ENCODE measurements at places on chromosomes 7 and 10. TPM values are rescaled to one million over a fixed set of nuclear protein-coding genes. Genes with fewer than 3 reads are reported as not detected.

The SPDYE2B gene
- total RNA-seq: not detected

The NEUROG3 gene
- total RNA-seq: 2.0 TPM

The MCU gene
- 41.4 TPM for total RNA-seq

The TMEM229A gene
- total RNA-seq: 0.27 TPM

The VOPP1 gene
- 57.0 TPM for total RNA-seq

The HOXA6 gene
- not detected for total RNA-seq

The LRIT1 gene
- not detected for total RNA-seq

The OR6V1 gene
- total RNA-seq: not detected

The TRIM50 gene
- total RNA-seq: 0.16 TPM

The TUBB8 gene
- 2.4 TPM for total RNA-seq

DNA sequence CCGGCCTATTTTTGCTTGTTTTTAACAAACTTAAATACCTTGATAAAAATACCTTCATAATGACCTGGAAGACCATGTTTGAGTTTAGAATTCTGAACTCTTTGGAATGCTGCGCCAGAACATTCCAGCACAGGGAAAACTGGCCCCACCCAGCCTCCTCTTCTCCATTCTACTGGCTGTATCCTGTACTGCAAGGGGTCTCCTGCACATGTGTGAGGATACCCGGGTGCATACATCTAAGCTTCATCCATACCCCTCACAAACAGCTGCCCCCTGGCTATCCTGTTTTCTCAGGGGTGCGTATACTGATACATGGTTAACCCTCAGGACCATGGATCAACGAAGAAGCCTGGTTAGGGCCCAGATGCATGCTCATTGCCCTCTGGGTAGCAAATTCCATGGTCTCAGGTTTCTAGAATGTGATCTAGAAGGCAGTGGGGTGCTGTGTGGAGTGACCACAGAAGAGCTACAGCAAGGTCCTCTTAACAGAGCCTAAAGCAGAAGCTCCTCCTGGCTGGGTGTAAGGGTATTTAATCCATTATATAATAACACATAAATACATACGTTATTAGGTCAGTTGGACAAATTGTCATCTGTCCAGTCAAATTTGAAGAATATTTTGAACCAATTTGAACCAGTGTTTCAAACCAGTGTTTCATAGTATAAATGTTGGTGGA is 26.1 kb downstream of the HACD1 start:
- H3K27ac ChIP-seq: no peak overlapping the region
- no peak for DNase-seq
- peaks cover 4% of the 10 kb centered on the region for H3K36me3 ChIP-seq
- H3K4me3 ChIP-seq: no peak overlapping the region

DNA sequence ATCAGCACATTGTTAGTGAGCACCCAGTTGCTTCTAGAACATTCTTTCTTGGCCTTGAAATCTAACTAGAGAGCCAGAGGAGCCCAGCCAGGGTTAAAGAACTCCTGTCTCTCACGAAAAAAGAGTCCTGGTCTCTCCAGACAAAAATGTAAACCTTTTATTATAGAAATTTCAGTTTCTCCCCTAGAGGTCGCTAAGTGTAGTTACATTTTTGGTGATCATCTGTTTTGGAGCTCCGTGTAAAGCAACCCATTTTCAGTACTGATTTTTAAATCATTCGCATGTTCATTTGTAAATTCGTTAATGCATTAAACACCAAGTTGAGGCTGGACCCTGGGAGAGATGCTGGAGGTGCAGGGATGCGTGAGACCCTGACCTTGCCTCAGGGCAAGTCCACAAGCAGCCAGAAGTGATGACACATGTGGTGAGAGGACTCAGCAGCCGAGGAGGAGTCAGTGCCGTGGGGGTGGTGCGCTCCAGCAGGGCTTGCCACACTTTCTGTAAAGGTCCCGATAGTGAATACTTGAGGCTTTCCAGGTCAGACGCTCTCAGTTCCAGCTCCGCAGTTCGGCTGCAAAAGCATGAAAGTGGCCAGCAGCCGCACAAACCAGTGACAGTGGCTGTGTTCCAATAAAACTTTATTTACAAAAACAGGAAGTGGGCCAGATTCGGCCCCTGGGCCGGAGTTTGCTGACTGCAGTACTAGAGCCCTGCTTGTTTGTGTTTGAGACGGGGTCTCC is 578.6 kb upstream of the FOXK1 start:
- H3K27me3 ChIP-seq: no peaks in the 10 kb centered on the region
- peaks cover 16% of the 10 kb centered on the region for H3K4me1 ChIP-seq
- H3K36me3 ChIP-seq: no peaks in the 10 kb centered on the region
- no peak for DNase-seq
- H3K4me3 ChIP-seq: no peak overlapping the region
- H3K27ac ChIP-seq: peak overlapping the region; percentile 77

GRCh38 chr10:14541379-14541778 is 210.7 kb upstream of the FRMD4A start:
- no peaks in the 10 kb centered on the region for H3K27me3 ChIP-seq
- peaks cover 19% of the 10 kb centered on the region for H3K4me1 ChIP-seq
- no peak for DNase-seq
- H3K27ac ChIP-seq: peak overlapping the region; percentile 55

GRCh38 chr10:86556933-86557649 is 35.5 kb upstream of the WAPL start:
- no peaks in the 10 kb centered on the region for H3K27me3 ChIP-seq
- peaks cover 14% of the 10 kb centered on the region for H3K4me1 ChIP-seq
- no peak for DNase-seq
- H3K27ac ChIP-seq: no peak overlapping the region
- no peak overlapping the region for H3K4me3 ChIP-seq

- H3K4me1 ChIP-seq: no peaks in the 10 kb centered on the region
- peaks cover 3% of the 10 kb centered on the region for H3K27me3 ChIP-seq
- no peak overlapping the region for H3K4me3 ChIP-seq
- no peak overlapping the region for H3K27ac ChIP-seq
- no peaks in the 10 kb centered on the region for H3K36me3 ChIP-seq
Observed at GRCh38 chr7:129494041-129494440, 8.3 kb upstream of the SMKR1 start.

GRCh38 chr10:35035606-35036005 is 54.5 kb downstream of the CUL2 start:
- peaks cover 48% of the 10 kb centered on the region for H3K36me3 ChIP-seq
- no peaks in the 10 kb centered on the region for H3K27me3 ChIP-seq
- H3K27ac ChIP-seq: no peak overlapping the region
- no peak overlapping the region for H3K4me3 ChIP-seq
- peaks cover 4% of the 10 kb centered on the region for H3K4me1 ChIP-seq

DNA sequence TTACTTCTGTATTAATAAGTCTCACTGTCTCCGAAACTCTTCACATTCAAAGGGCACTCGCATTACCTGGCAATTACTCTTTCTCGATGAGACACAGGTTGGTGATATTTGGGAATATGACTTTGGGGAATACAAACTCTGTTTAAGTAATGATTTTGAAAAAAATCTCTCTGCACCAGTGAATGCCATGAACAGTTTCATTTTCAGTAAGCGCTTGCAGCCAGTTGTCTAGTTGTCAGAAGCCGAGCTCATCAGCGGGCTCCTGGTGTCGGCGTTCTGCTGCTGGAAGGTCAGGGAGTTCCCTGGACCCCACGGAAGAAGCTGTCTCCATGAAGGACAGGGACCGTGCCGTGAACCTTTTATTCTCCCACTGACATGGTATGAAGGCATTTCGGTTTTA is 57.7 kb downstream of the PTPRE start:
- no peak for DNase-seq
- H3K36me3 ChIP-seq: no peaks in the 10 kb centered on the region
- no peak overlapping the region for H3K27ac ChIP-seq
- H3K27me3 ChIP-seq: no peaks in the 10 kb centered on the region
- H3K4me3 ChIP-seq: no peak overlapping the region

DNA sequence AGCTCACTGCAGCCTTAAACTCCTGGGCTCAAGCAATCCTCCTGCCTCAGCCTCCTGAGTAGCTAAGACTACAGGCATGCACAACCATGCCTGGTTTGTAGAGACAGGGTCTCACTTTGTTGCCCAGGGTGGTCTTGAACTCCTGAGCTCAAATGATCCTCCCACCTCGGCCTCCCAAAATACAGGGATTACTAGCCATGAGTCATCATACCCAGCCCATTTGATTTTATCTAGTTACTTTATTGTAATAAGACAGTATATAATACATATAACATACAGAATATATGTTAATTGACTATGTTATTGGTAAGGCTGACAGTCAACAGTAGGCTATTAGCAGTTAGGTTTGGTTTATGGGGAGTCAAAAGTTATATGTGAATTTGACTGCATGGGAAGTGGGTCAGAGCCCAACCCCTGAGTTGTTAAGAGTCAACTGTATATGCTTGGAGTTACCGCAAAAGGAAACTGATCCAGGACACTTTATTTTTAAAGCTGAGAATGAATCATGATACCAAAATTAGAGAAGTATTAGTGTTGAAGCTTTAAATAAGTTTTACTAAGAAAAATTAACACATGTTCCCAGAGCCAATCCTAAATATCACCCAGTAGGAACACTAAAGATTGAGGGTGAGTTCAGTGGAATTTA is 20.7 kb upstream of the KMT2E start:
- H3K4me1 ChIP-seq: peaks cover 34% of the 10 kb centered on the region
- H3K36me3 ChIP-seq: peaks cover 13% of the 10 kb centered on the region
- H3K27me3 ChIP-seq: no peaks in the 10 kb centered on the region
- DNase-seq: no peak
- H3K4me3 ChIP-seq: no peak overlapping the region
- H3K27ac ChIP-seq: no peak overlapping the region

DNA sequence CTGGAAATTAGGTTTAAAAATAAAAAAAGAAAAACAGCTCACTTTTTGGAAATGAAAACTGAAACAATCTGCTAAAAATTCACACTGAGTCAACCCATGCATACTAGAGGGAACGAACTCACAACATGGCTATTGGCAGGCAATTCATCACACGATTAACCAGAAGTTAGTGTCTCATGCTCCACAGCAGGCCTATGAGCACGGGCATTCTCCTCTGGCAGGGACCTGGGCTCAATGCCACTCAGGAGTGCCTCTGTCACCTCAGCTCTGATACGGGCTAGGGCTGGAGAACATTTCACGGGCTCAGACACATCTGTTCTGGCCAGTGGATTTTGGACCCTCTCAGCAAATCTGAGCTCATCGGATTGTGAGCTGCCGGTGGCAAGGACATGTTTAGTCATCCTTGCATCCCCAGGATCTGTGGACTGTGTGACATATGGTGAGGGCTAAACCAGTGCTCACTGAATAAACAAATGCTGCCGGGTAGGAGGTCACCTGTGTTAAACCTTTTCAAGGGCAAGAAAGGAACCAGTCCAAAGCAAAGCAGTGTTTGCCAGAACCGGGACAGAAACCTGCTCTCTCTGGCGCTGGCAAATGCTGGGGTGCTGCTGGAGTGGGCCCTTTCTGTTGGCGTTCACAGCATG is 40.1 kb downstream of the POLR3A start:
- H3K36me3 ChIP-seq: peaks cover 84% of the 10 kb centered on the region
- no peaks in the 10 kb centered on the region for H3K27me3 ChIP-seq
- no peak for DNase-seq
- peaks cover 8% of the 10 kb centered on the region for H3K4me1 ChIP-seq
- H3K27ac ChIP-seq: no peak overlapping the region
- no peak overlapping the region for H3K4me3 ChIP-seq

- H3K4me1 ChIP-seq: peaks cover 36% of the 10 kb centered on the region
- no peak for DNase-seq
- H3K36me3 ChIP-seq: no peaks in the 10 kb centered on the region
- no peak overlapping the region for H3K4me3 ChIP-seq
Observed at GRCh38 chr10:89795840-89796239, 94.5 kb downstream of the KIF20B start.

GRCh38 chr7:78528964-78529363 is 730.4 kb downstream of the PHTF2 start:
- H3K36me3 ChIP-seq: peaks cover 9% of the 10 kb centered on the region
- H3K4me3 ChIP-seq: peak overlapping the region; percentile 7
- H3K27ac ChIP-seq: peak overlapping the region; percentile 81
- peaks cover 67% of the 10 kb centered on the region for H3K4me1 ChIP-seq
- no peaks in the 10 kb centered on the region for H3K27me3 ChIP-seq

GRCh38 chr10:21289961-21290360 is 235.5 kb downstream of the SKIDA1 start:
- no peak for DNase-seq
- H3K36me3 ChIP-seq: peaks cover 6% of the 10 kb centered on the region
- peak overlapping the region; percentile 22 for H3K27ac ChIP-seq
- no peaks in the 10 kb centered on the region for H3K27me3 ChIP-seq

GRCh38 chr7:140349144-140349771 is 49.1 kb downstream of the SLC37A3 start:
- DNase-seq: no peak
- H3K27me3 ChIP-seq: no peaks in the 10 kb centered on the region
- H3K4me1 ChIP-seq: no peaks in the 10 kb centered on the region
- no peak overlapping the region for H3K4me3 ChIP-seq
- H3K36me3 ChIP-seq: peaks cover 55% of the 10 kb centered on the region

DNA sequence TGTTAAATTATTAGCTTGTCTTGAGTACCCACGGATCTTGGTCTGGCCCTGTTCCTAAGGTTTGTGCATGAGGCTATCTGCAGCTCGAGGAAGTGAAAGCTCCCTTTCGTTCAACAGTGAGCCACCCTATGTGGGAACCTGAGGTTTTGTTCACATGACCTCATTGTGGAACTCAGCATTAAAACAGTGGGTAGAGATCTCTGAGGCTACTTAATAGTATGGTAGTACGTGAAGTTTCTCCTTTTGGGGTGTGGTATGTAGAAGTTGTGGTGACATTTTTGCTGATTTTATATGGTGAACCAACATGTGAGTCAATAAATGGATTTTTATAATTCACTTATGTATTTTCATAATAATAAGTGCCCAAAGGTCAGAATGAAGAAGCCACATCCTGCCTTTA is 252.7 kb upstream of the FERD3L start:
- H3K4me1 ChIP-seq: peaks cover 6% of the 10 kb centered on the region
- H3K36me3 ChIP-seq: no peaks in the 10 kb centered on the region
- H3K27ac ChIP-seq: no peak overlapping the region
- no peak for DNase-seq
- H3K27me3 ChIP-seq: no peaks in the 10 kb centered on the region

GRCh38 chr7:22470981-22471380 is 29.0 kb downstream of the STEAP1B start:
- no peak for DNase-seq
- no peak overlapping the region for H3K27ac ChIP-seq
- H3K27me3 ChIP-seq: no peaks in the 10 kb centered on the region
- no peaks in the 10 kb centered on the region for H3K36me3 ChIP-seq
- no peak overlapping the region for H3K4me3 ChIP-seq

DNA sequence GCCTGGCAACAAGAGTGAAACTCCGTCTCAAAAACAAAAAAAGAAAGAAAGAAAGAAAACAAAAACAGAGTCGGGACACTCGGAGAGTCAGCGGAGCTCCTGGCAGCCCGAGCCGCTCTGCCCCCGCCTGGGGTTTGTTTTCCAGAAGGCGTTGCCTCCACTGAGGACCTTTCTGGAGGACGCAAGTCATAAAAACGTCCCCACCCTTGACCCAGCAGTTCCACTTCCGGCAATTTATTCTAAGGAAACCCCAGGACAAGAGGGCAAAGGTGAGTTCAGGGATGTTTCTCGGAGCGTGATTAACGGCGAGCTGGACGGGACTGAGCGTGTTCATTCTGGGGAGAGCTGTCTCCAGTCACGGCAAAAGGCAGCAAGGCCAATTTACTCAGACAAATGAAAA is 27.0 kb upstream of the SUN1 start:
- DNase-seq: no peak
- no peak overlapping the region for H3K27ac ChIP-seq
- peaks cover 16% of the 10 kb centered on the region for H3K36me3 ChIP-seq

- H3K4me3 ChIP-seq: no peak overlapping the region
- peaks cover 25% of the 10 kb centered on the region for H3K4me1 ChIP-seq
- H3K27me3 ChIP-seq: no peaks in the 10 kb centered on the region
- H3K36me3 ChIP-seq: 0 out of 2 replicates have a peak, but pooled peaks cover 5% of the 10 kb centered on the region
- H3K27ac ChIP-seq: no peak overlapping the region
Observed at GRCh38 chr10:114662646-114663217, 4.7 kb upstream of the ABLIM1 start.

GRCh38 chr7:154874409-154875113 is 128.4 kb downstream of the PAXIP1 start:
- peaks cover 75% of the 10 kb centered on the region for H3K36me3 ChIP-seq
- H3K4me1 ChIP-seq: no peaks in the 10 kb centered on the region
- H3K4me3 ChIP-seq: no peak overlapping the region
